ENCODE measurements at places on chromosomes 1 and 21.

- DNase-seq: no peak
These were observed 64.4 kb downstream of the MACF1 start for GRCh38 chr1:39268906-39269305.

DNA sequence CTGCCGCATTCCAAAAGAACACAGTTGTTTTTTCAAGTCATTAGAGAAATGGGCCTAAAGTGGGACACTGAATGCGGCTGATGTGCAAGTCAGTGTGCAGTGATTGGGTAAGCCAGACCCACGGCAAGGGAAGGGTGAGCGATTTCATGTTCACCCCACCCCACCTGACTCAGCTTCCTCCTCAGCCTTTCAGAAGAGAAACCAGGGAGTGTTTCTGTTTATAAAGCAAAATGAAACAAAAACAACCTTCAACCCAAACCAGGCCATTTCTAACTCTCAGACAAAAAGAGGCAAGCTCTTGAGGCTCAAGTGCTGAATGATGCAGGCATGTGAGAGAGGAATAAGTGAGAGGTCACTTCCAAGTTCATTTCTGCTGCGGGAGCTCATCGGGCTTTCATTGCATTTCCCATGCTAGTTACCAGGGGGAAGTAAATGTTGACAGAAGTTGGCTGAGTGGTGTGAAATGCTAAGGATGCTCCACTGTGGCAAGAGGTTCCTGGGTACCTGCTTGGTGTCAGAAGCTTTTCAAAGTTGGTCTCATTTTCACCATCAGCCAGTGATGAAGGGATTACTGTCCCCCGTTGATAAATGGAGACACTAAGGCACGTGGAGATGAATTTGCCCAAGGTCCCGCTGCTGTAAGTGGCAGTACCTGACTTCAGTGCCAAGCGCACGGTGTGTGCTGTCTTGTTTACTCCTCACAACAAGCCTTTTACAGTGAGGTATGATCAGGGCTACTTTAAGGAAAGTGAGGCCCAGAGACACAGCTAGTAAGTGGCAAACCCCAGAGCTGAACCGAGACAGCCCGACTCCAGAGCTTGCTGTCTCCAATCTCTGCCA is 29.1 kb downstream of the STPG1 start:
- no peak for DNase-seq

DNA sequence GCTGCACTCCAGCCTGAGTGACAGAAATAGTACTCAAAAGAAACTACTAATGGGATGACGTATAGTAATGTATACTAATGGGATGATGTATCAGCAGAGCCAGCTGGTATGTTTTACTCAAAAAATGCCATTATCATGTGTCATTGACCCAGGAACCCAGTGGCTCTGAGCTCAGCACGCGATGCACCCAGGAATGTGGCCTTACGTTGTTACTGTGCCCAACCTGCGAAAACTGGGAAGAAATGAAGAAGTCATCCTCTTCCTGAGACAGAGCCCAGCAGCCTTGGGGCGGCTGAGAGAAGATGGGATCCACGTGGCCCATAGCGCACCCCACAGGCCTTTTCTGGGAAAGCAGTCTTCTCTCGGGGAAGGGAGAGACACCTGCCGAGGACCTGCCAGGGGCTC is 8.8 kb downstream of the UBE2J2 start:
- DNase-seq: no peak

DNA sequence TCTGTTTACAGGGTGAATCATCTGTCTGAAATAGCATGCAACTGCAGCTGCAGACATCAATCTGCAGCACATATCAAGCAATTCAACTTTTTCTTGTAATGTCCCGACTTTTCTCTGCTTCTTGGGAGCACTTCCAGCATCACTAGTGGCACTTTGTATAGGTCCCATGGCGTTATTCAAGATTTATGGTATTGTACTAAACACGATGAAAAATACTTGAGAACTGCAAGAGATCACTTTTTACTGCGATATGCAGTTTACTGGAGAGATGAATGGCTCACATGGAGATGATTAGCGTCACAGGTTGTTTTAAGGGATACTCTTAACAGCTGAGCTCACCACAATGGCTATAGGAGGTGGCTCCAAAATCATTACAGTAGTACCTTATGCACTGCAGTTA is 7.2 kb upstream of the SCMH1 start:
- DNase-seq: no peak

Measured in SHP77 treated with DMSO at 0.1 percent for 48 hours (cell line).